ENCODE measurements at places on chromosomes 12 and 14.

GRCh38 chr12:130375296-130376287 lies 37.9 kb downstream of the PIWIL1 start:
- DNase-seq: no peak

- DNase-seq: no peak
Observed at GRCh38 chr12:40942326-40942725, 245.8 kb upstream of the PDZRN4 start.

DNA sequence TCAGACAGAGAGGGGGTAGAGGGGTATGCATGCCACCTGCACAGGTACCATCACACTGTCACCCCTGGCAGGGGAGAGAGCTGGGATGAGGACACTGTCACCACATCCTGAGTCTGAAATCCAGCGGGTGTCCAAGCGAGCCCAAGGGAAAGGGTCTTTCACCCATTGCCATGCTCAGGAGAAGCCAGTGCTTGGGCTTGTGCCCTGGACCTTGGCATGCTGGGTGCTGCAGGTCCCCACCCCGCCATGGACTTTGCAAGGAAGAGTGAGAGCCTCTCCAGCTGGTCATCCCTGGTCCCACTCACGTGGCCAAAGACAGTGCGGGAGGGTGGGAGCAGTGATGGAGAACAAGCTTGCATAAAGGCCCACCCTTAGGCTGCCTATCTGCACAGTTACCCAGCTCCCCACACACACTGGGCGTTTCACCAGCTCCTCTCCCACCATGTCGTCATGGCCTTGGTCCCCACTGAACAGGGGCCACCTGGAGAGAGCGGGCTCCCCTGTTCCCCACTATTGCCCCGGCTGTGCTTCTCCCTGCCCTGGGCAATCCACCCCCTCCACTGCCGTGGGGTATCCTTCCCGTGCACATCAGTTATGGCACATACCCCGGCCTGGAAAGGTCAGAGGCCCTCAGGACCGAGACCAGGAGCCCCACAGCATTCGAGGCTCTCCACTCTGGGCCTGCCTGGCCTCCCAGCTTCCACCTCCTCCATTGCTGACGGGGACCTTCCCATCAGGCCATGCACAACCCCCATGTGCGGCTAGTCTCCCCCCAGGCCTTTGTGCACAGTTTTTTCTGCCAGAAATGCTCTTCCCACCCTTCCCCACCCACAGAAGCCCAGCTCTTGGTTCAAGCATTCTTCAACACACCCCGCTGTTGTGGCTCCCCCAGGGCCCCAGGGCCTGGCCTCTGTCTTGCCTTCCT lies 58.6 kb upstream of the BCL11B start:
- DNase-seq: no peak

DNA sequence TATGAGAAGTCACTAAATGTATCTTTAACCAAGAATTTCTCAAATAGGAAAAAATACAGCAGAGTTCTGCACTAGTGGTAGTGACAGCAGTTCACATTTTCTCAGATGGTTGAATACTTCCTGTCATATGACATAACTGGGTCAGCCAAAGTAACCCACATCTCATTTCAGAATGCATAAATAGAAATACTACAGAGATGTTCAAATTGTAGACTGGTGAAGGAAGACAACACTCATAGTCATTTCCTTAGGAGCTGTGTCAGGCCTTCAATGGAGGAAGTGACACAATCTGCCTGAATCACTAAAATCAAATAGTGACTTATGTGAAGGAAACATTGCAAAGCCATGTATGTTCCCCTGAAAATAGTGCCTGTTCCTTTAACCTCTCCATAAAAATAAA lies 32.4 kb downstream of the FERMT2 start:
- DNase-seq: no peak

DNA sequence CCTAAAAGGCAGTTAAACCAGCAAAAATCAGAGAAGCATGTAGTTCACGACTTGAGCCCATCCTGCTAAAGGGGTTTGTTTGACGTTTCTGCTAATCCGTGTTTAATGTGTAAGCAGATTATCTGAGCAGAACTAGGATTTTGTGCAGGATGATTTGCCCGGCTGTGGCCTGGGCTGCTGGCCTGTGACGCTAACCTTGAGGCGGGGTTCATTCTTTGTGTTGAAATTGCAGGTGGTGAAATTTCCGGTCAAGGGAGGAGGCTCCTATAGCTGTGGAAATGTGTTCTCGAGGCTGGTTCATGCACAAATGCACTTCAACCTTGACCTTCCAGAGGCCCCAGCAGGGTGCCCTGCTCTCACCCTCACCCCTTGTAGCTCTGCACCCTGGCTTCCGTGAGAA lies 63.7 kb downstream of the SLC24A4 start:
- DNase-seq: no peak

- no peak for DNase-seq
Observed at GRCh38 chr12:13039328-13039956, 4.7 kb upstream of the FAM234B start.

DNA sequence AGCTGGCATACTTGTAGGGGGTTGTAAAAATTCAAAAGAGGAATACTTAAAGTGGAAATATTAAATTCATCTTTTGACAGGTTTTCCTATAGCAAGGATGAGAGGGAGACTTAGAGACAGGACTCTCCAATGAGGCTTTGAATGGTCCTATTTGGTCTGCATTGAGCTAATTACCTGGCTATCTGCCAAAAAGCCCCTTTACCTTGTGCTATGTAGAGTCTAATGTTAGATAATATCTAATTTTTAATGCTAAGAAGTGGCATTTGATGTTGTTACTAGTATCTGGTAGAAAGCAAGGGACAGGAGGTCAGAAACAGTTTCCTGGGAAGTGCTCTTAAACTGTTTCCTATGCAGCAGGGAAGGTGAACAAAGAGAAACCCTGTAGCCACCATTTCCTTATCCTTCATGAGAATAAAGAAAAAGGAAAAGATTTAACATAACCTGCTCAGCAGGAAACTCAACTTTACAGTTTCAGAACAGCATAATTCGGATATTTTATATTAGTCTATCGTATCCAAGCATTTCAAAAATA lies 550.0 kb downstream of the SOX5 start:
- DNase-seq: no peak

DNA sequence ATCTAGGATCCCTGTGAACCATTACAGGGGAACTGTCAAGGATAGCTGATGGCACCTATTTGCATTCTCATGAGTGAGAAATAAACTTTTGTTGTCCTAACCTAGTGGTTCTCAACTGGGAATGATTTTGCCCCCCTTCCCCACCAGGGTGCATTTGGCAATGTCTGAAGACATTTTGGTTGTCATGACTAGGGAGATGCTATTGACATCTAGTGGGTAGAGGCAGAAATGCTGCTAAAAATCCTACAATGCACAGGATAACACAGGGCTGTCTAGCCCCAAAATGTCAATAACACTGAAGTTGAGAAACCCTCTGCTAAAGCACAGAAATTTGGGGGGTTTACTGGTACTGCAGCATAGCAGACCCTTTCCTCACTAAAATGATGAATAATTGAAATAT lies 140.9 kb upstream of the SRRM4 start:
- no peak for DNase-seq

- no peak for DNase-seq
Observed at GRCh38 chr12:104686196-104686595, 229.4 kb downstream of the CHST11 start.

DNA sequence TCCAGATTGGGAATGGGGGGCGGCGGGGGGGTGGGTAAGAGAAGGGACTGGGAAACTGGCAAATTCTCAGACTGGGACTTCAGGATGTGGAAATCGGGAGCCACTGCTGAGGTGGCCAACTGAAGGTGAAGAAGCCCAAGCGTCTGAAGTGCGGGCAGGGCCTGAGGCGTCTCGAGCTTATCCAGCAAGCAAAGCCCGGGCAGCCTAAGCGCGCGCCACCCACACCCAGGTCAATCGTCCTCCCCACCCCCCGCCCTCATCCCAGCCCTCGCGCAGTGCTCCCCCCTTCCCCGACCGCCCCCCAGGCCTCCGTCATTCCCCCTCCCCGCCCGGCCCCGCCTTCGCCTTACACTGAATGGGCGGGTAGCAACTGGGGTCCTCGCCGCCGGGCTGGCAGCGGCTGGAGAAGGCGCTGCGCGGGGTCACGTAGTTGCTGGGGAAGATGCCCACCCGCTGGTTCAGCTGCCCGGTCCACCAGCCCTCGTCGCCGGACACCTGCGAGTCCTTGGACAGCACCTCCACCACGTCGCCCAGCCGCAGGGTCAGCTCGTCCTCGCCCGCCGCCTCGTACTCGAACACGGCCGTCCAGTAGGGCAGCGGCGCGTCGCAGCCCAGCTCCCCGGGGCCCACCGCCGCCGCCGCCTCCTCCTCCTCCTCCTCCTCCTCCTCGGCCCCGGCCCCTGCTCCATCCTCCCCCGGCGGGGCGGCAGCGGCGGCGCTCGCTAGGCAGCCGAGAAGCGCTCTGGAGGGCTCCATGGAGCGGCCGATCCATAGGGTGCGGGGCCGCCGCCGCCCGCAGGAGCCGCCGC lies 693 bp downstream of the MAP3K9 start:
- no peak for DNase-seq

DNA sequence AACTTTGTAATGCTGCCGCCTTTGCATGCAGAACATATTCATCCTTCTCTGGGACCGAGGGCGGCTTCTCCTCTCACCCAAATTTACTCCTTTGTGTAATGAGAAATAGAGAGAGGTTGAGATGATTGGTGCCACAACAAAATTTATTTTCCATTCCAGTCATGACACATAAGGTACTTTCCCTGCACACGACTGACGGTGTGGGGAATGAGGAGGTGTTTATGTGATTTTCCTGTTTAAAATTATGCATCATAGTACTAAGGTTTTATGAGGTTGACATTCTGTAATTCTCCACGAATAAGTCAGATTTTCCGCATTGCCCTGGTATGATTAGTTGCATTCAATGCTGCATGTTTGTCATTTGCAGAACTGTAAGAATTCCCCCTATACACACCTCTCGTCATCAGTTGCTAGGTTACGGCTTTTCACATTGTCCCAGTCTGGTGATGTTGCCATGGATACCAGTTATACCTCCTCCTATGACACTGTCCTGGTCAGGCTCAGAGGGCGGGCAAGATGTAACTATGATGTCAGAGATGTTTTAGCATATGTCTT lies 23.1 kb downstream of the BICDL1 start:
- DNase-seq: no peak

- no peak for DNase-seq
Observed at GRCh38 chr14:22249770-22250169, 339.3 kb downstream of the DAD1 start.

All from GM04504 (cell line).